ENCODE measurements at places on chromosomes 4 and X.
A peak's percentile ranks its signal among the peaks of the same experiment; 100 is the strongest.

GRCh38 chr4:89539797-89540711 is 232.5 kb upstream of the GPRIN3 start:
- DNase-seq = no peak

DNA sequence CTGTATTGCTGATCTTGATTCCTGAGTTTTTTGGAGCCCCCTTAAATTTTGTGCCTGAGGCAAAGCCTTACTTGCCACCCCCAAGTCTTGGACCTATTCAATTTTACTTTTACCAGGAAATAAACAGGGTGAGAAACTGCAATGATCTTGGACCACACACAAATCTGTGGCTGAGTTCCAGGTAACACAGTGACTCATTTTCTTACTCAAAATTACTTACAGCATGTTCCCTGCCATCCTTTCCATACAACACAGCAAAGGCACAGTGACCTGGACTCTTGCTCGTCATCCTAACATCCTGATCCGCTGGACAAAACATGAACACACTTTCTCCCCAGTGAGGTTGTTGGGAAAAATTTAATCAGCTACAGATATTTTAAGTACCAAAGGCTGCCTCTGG is 60.7 kb upstream of the S100G start:
- no peak for DNase-seq

GRCh38 chr4:73309211-73309610 is 50.6 kb upstream of the ANKRD17 start:
- DNase-seq = no peak

GRCh38 chrX:13009273-13009672 is 34.4 kb downstream of the TMSB4X start:
- DNase-seq = no peak

GRCh38 chr4:89334311-89334710 is 26.7 kb upstream of the GPRIN3 start:
- DNase-seq = no peak

- no peak for DNase-seq
Observed at GRCh38 chr4:76800902-76801301, 97.0 kb downstream of the SOWAHB start.

GRCh38 chrX:68199062-68199848 is 234.0 kb downstream of the OPHN1 start:
- no peak for DNase-seq

- DNase-seq = no peak
Observed at GRCh38 chr4:86603311-86603885, 9.3 kb downstream of the PTPN13 start.

GRCh38 chr4:186782302-186782701 is 58.6 kb upstream of the FAT1 start:
- no peak for DNase-seq

DNA sequence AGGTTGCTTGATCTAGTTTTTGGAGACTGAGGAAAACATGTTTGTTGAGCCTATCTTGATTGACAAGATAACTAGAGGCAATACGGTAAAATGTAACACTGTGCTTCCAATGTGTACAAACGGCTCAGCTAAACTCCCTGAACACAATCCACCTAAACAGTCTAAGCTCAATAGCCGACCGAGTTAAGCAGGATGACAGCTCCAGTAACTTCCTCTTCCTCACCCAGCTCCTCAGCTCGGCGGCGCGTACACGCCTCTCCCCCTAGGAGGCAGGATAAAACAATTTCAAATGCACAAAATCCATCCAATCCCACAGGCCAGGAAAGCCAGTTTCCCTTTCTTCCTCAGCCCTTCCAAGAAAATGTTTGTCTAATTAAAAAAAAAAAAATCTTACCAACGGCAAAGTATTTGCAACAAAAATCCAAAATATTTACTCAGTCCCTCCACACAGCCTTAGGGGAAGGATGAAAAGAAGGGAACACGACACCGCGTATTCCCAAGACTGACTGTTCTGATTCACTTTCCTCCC is 1.0 kb downstream of the CNOT6L start:
- peak; percentile 89 for DNase-seq

DNA sequence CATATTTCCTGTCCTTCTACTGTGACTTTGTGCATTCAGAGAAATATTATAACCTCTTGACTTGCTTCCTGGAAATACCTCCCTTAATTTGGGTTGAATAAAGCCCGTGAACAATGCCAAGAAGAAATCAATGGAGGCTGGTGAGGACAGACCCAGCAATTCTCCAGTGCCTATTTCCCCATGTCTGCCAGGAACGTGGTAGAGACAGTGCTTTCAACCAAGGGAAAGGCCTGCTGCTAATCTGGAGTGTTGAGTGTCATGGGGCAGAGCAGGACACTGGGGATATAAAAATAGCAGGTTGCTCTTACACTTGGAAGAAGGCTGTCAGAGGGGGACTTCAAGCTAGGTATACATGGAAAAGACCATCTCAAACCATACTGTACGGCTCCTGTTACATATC is 19.9 kb downstream of the TSC22D3 start:
- DNase-seq = no peak

- no peak for DNase-seq
Observed at GRCh38 chrX:35507701-35508100, 290.4 kb upstream of the MAGEB16 start.

DNA sequence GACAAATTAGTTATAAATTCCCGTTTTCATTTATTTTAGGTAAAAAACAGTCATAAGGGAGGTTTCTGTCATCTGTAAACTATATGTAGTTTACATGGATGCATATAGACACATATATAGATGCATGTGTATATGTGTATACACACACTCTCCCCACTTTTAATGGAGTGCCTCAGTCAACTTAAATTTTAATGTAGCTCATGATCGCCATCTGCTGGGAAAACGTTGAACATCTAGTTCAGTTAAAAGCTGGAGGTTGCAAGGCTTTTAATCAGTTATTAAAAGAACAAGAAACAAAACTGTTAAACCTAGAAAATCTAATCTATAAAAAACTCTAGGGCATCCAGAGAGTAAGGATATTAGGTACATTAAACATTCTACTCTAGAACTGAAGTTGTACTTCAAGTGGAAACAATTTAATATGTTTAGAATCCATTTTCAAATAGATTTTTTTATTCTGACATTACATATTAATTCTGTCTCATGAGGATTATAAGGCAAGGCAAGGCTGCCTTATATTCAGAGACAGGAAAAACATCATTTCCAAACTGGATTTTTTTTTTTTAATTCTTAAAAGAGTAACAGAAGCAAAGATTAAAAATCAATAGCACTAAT is 122.6 kb downstream of the SHISA3 start:
- DNase-seq = peak; percentile 22

- DNase-seq = no peak
Observed at GRCh38 chrX:153556767-153557166, 39.3 kb downstream of the ATP2B3 start.

DNA sequence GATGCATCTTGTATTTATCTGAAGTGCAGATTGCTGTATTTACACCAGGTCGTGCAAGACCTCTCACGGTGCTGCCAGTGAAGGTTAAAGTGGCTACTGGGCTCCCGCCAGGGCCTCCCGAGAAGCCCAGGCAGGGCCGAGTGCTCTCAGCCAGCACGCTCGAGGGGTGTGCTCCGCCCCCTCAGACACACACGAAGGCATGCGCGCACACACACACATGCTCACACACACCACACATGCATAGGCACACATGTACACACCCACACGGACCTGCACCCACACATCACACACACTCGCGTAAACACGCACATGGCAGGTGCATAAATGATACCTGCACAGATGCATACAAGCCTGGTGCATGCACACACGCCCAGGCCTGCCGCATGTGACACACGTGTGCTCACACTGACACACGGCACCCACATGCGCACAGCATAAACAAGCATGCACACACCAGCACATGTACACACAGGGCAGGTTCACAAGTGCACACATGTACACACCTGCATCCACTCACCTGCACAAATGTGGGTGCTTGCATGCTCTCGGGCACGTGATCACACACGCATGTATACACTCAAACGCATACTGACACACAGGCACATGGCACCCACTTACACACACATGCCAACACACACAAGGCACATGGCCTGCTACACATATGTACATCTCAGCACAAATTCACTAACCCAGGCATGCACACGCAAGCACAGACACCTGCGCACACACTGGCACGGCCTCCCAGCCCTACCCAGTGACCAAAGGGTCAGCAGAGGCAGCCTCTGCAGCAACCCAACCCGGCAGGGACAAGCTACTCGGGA is 71.6 kb downstream of the FAM53A start:
- DNase-seq = no peak

DNA sequence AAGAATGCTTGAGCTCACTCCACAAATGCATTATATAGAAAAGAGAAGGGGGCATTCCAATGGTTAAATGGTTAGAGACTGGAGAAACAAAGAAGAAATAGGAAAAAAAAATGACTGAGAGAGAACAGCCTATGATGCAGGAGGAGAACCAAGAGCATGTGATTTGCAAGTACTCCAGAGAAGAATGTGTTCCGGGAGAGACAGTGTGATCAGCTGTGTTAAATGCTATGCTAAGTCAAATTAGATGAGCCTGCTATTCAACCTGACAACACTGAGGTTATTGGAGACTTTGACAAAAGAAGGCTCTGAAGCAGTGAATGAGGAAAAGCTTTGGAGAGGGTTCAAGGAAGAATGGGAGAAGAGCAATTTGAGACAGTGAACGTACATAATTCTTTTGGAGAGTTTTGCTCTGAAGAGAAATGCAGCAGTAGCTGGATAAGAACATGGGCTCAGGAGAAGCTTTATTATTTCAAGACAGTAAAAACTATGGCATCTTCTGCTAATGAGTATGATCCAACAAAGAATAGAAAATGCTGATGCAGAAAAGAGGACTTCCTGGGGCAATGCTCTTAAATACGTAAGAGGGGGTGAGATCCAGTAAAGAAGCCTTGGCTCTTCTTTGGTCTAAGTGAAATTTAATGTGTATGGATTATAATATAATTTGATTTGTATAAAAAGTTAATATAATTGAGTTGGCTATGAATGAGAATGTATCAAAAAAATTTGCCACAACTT is 66.3 kb downstream of the PPP3CA start:
- DNase-seq = no peak

GRCh38 chrX:12919051-12919450 is 12.6 kb downstream of the TLR8 start:
- no peak for DNase-seq

GRCh38 chrX:31969714-31970113 is 897.9 kb upstream of the FTHL17 start:
- no peak for DNase-seq

DNA sequence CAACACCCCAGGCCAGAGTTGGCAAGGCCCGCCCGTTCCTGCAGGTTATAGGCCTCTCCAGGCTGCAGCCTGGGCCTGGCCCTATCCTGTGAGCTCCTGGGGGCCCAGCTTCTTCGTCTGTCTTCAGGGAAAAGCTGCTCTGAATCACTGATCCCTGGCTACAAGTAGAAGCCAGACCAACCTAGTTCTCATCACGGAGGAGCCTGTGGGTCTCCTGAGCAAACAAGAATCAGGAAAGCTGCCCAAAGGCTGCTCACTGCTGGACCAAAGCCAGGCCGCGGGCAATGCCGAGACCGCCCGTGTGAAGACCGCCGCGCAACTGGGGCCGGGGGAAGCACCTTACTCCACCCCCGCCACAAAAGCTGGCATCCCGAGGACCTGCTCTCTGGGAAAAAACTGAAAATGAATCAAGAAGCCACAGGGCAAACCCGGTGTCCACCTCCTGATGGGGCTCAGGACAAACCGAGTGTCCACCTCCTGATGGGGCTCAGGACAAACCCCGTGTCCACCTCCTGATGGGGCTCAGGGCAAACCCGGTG is 12.8 kb downstream of the CTBP1 start:
- no peak for DNase-seq

GRCh38 chr4:73721909-73722308 is 18.5 kb upstream of the CXCL8 start:
- DNase-seq = no peak

GRCh38 chr4:35772291-35772690 is 472.0 kb downstream of the ARAP2 start:
- no peak for DNase-seq

- peak; percentile 30 for DNase-seq
Observed at GRCh38 chrX:132489578-132490419, 961 bp upstream of the MBNL3 start.

DNA sequence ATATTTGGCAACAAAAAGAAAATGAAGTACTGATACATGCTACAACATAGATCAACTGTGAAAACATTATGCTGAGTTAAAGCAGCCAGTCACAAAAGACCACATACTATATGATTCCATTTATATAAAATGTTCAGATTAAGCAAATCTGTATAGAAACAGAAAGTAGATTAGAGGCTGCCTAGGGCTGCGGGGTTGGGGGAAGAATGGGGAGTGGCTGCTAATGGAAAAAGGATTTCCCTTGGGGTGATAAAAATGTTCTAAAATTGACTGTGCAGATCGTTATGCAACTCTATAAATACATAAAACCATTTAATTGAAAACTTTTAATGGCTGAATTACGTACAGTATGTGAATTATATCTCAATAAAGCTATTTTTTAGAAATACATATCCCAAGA is 46.8 kb downstream of the NEK1 start:
- no peak for DNase-seq

GRCh38 chr4:139965789-139966188 is 188.2 kb downstream of the MAML3 start:
- no peak for DNase-seq

DNA sequence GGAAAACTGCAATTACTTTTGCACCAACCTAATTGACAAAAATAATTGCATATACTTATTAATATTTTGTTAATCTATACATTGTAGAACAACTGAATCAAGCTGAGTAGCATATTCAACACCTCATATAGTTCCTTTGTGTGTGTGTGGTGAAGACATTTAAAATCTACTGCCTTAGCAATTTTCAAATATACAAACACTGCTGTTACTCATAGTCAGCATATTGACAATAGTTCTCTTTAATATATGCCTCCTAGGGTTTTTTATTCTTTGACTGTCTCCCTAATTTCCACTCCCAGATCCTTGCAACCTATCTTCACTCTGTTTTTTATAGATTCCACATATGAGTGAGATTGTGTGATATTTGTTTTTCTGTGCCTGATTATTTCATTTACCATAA is 426.8 kb downstream of the PPARGC1A start:
- DNase-seq = no peak

- no peak for DNase-seq
Observed at GRCh38 chrX:73448379-73448778, 1.5 kb downstream of the CDX4 start.

DNA sequence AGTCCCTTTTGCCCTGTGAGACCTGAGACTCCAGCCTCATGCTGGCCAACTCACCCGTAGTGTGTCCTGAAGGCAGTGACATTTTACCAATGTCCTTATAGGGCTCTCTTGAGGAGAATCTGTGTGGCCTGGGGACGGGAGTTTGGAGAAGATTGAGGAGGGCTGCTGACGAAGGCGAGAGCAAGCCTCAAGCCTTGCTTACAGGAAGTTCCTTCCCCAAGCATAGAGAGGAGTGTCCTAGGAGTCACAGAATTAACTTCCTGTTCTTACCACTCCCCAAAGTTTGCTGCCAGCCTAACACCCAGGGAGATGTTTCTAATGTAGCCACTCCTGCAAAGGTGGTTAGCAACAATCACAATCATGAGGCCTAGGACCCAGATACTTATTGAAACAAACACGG is at the start of gene NXF3:
NXF3 (minus strand) TSS at position 202 of the 400 bp plus-strand sequence; CDS start at position 82, 120 bp downstream.
- no peak for DNase-seq

DNA sequence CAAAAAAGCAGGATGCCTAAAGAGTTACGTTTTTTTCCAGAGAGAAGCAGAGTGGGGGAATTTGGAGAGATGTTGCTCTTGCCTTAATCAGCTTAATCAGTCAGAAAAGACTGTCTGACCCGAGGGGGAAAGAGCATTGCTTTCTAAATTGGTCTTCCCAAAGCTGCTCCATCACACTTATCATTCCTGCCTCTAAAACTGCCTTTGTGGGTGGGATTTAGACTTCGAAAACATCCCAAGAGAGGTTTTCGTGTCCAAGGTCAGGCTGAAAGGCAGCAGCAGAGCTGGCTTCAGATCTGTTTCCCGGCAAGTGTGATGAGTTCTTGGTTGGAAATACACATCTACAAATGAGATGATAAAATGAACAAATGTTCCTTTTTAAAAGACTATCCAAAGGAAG is 155.2 kb downstream of the SH2D1A start:
- DNase-seq = no peak

Measured in SW480 (cell line).